ENCODE measurements at places on chromosomes 4 and X.

DNA sequence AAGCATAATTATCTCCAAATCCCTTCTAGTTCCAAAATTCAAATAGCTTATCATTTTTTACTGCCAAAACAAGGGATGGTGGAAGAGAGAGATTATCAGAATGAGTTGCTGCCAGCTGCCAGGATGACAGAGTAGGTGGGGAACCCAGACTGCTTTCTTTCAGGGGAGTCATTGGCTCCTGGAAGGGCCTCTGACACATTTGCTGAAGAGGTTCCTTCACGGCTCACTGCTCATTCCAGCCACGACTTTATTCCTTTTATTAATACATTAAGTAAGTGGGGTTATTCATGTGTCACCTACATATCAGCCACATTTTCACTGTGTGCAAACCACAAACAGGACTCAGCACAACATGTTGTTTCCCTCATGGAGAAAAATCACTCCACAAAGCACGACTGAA is 12.7 kb upstream of the SMIM43 start:
- DNase-seq, result no peak

DNA sequence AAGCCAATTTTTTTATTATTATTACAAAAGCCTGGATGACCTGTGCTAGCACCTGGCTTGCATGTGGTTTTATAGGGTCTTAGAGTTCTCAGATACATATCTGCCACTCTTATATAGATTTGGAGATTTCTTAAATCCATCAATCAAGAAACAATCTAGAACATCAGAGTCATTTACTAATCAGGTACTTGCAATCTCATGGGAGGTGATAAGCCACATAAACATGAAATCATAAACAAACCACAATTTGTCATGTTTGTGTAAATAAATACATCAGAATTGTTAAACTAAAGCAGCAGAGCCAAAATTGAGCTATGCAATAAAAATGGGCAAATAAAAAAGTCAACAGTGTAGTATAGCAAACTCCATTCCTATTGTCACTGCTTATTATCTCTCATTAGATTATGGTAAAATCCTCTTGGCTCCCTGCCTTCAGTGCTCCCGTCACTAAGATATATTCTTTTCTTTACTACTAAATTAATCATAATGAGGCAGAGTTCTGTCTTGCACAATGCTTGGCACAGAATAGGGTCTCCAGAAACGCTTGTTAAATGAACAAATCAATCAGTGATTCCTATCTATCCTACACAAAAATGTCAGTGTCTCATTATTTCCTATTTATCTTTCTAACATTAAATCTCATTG is 108.7 kb upstream of the TTC29 start:
- peak; percentile 95 for DNase-seq

DNA sequence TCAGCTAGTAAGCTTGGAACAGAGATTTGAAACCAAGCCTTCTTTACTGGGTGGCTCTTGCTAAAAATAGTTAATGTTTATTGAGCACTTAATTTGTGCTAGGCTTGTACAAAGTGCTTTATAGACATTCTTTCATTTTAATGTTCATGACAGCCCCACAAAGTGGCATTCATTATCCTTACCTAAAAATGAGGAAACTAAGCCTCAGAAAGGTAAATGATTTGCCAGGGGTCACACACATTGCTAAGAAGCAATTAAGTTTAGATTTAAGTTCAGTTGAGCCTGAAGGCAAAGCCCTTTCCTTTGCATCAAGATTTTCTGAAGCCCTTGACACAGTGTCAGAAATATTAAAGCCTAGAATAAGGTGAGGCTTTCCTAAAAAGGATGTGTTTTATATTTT is 327.5 kb upstream of the FGF13 start:
- no peak for DNase-seq

GRCh38 chrX:114583646-114584374 is at the start of gene HTR2C:
HTR2C (plus strand) TSS chrX:114584086; CDS start chrX:114726937, 142,851 bp downstream.
- DNase-seq, result no peak

DNA sequence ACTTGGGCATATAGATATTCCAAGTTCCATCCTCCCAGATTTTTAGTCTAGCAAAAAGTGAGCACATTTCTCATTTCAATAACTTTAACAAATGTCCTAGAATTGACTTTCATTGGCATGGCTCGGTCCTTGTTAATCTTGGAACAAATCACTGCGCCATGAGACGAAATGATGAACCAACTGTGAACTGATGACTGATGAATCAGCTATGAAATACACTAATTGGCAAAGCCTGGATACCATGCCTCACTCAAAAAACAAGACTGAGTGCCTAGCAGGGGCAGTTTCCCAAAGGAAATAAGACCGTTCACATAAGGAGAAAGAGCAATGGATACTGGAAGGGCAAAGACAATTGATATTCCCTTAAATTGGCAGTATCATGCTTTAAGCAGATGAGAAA is 248.6 kb upstream of the VEGFC start:
- DNase-seq, result no peak

DNA sequence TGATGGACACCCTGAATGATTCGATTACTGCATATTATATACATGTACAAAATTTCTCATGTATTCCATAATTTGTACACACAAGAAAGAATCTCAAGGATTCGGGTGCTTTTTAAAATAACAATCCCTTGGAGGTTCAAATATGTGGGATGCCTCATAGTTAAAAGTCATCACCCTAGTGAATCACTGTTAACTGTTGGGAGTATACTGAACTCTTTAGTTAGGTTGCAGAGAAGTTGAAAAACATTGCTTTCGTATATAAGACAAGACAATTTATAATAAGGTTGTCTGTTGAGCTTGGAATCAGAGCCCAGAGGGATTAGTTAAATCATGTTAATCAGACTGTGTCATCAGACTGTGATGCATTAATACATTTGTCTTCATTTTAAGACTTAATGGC is 15.6 kb downstream of the DCK start:
- no peak for DNase-seq

All from LNCaP clone FGC (cell line).